Pericardium fibroblast (primary cell): ENCODE measurements at places on chromosomes 2 and 18. TPM values are rescaled to one million over a fixed set of nuclear protein-coding genes. Genes with fewer than 3 reads are reported as not detected.

Gene MC4R
- not detected in 2 replicates for total RNA-seq

Gene PPP1R7
- total RNA-seq, result 40.9 and 74.5 TPM in 2 replicates

Gene UNC80
- total RNA-seq, result not detected in 2 replicates

Gene ARHGEF4
- total RNA-seq, result 6.4 and 8.3 TPM in 2 replicates

Gene UGT1A6
- total RNA-seq, result not detected in 2 replicates

Gene RTP5
- not detected in 2 replicates for total RNA-seq

Gene SPEG
- total RNA-seq, result 22.5 and 32.4 TPM in 2 replicates

Gene TYW5
- 2.0 and 2.8 TPM in 2 replicates for total RNA-seq

Gene ATP6V1B1
- 0.51 and 0.93 TPM in 2 replicates for total RNA-seq

Gene ALPG
- total RNA-seq, result not detected in 2 replicates

Gene PKDCC
- 134 and 207 TPM in 2 replicates for total RNA-seq

Gene OR6B3
- total RNA-seq, result not detected in 2 replicates
